GM12892 (cell line): ENCODE measurements at places on chromosomes 7 and 10.

GRCh38 chr10:77268721-77269120, 368.9 kb downstream of the KCNMA1 start:
- no peak for DNase-seq

DNA sequence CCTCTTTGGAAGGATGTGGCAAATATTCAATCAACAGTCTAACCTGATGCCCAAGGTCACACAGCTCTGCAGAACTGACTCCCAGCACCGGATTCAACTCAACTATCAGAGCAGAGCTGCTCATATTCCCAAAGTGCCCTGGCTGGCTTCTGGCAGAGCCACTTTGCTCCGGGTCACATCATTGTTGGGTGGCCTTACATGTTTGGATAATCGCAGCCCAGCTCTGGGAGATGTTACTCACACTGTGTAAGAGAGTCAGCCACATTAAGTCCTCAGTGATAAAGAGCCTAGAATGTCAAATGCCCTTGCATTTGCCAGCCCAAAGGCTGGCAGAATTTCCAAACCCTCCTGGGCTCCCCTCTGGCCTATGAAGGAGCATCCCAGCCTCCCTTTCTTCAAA, 79.8 kb upstream of the PDE1C start:
- DNase-seq = no peak

GRCh38 chr7:21412957-21413356, 14.9 kb upstream of the SP4 start:
- DNase-seq = no peak

GRCh38 chr7:92753614-92754013, 82.8 kb downstream of the CDK6 start:
- no peak for DNase-seq

DNA sequence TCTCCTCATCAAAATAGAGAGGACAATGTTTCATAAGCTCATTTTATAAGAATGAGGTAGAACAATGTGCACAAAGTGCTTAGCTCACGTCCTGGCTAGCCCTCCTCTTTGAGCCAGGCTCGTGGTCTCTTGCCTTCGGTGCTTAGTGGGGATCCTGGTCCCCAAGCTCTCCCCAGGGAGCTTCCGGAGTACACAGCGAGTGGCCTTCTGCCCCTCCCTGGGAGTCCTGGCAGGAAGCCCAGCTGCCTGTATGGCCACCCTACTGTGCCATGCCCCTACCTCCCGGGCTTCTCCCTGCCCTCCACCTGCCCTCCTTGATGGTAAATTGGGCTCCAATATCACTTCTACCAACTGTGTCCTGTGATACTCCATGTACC, 868 bp downstream of the MYO1G start:
- DNase-seq = no peak

- DNase-seq = no peak
Observed at GRCh38 chr7:103658055-103659005, 212.3 kb upstream of the SLC26A5 start.

GRCh38 chr7:102873470-102874165, 39.2 kb upstream of the LRRC17 start:
- no peak for DNase-seq

- no peak for DNase-seq
Observed at GRCh38 chr10:25982107-25982506, 48.1 kb downstream of the MYO3A start.

DNA sequence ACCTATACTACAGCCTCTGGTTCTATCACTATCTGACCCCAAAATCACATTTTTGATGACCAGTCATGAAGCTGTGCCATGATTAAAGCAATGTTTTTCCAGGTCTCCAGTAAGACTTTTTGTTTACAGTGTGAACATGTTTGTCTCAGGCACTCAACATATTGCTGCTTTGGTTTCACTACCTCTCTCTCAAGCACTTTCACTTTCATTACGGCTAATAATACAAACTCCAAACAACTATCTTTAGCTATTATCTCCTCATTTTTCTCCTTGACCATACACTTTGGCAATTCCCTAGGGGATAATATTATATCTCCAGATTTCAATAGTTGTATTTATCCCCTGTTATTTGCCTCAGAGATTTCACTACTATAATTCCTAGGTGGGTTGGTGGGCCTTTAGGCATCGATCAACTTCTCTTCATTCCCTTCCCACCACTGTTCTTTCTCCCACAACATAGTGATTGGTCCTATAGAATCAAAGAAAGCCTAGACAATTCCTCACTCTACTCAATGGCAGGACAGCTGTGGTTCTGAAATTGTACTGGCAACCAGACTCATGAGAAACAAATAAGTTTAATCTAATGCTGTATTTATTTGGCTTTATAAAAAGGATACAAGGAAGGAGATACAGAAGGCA, 261.4 kb upstream of the ZWINT start:
- no peak for DNase-seq

DNA sequence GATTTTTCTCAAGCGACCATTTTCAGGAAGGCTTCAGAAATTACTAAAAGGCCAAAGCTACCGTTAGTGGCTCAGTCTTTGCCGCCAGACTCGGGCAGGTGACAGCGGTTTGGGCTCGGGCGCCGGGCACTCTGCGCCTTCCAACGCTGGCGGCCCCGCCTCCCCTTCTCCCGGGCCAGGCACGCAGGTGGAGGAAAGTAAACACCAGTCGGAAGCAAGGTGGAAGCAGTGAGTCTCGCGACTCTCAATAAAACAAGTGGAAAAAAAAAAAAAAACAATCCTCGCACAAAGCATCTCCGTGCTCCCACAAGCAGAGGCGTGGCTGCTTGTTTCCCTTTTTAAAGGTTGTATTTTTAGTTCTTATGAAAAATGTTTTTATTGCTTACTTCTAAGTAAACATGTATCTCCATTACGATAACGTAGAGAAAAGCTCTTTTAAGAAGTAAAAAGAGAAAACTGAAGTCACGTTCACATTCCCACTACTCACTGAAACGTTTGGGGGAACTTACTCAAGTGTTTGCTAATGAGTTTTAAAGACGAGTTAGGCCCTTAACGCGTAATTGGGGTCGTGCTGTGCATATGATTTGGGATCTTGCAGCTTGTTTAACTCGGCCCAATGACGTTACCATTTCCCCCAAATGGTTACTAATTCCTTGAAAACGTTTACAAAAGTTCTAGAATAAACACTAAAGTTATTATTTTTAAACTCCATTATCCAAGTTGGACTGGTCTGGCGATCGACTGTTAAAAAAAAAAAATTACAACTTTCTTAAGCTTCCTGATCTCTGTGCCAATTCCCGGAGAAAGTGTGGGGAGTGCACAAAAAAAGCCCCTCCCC, 864 bp downstream of the CDCA7L start:
- DNase-seq = no peak

DNA sequence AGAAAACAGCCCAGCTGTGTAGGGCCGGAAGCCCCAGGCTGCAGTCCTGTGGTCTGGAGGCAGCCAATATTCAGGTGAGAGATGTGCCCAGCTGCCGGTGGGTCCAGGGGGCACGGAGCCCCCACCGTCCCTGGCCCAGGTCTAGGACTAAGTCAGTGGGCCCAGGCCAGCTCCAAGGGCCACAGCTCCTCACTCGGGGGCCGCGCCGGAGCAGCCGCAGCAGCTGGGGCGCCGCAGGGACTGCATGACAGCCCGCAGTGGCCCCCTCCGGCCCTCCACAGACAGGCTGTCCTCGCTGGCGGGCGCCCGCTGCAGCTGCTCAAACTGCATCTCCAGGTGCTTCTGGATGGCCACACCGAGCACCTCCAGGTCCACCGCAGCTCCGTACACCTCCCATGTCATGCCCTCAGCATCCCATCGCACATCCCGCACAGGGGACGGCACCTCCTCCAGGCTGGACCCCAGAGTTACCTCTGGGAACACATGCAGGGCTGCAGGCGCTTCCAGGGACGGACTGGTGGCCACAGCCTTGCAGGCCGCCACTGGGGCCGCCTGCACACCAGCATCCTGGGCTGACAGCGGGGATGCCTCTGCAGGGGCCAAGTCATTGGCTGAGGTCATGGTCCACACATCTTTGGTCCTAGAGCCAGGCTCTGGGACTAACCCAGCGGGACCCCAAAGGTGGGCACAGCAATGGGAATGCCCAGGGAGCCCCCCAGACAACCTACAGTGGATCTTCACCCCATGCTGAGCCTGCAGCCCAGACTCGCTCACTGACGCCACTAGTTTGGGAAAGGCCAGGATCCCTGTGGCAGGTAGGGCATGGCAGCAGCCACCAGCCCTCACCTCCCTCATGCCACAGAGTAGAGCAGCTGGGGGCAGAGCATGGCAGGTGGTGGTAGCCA, 7.0 kb downstream of the GPRIN2 start:
- DNase-seq = no peak

- DNase-seq = no peak
Observed at GRCh38 chr10:16909961-16910792, 93.0 kb upstream of the RSU1 start.

DNA sequence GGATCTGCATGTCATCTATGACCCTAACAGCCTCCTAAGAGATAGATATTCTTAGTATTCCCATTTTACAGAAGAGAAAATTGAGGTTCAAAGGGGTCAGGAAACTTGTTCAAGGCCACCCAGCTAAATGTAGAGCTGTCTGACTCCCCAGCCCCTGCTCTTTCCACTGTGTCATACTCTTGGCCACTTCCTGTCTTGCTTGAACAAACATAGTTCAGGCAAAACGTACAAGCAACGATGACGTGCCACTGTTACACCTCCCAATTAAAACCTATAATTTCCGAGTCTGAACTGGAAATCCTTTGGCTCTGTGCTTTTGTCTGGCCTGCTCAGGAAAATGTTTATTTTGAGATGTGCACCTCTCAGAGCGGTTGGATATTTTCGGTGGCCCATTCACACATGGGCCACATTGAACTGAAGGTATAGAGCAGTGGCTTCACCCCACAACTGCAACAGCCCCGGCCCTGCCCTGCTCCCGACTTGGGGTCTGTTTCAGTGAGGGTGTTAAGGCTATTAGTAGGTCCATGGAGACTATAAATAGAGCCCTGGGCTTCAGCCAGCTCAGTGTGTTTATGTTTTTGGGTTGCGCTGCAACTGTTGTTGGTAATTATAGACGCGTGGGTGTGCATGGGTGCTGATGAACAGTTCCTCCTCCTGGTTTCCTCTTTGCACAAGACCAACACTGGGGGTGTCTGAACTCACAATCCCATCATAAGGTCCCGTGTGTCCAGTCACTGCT, 172.3 kb upstream of the ADO start:
- no peak for DNase-seq

- no peak for DNase-seq
Observed at GRCh38 chr10:91036807-91037411, 116.0 kb upstream of the ANKRD1 start.

GRCh38 chr10:62899311-62899710, 83.1 kb upstream of the EGR2 start:
- no peak for DNase-seq

DNA sequence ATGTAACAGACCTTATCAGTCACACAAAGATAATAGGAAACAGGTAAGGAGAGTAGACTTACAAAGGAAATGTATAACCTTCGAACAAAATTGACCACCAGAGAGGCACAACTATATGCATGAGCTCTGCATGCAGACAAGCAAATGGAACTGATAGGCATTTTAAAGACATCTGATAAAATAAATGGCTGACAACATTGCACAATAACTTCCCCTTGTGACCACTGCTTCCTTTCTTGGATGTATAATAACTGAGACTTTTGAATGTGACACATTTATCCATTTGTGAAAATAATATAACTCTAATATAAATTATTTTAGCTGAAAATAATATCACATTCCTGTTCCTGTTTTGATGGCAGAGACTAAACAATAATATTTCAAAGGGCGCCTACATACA, 654.2 kb upstream of the STEAP1 start:
- DNase-seq = no peak

DNA sequence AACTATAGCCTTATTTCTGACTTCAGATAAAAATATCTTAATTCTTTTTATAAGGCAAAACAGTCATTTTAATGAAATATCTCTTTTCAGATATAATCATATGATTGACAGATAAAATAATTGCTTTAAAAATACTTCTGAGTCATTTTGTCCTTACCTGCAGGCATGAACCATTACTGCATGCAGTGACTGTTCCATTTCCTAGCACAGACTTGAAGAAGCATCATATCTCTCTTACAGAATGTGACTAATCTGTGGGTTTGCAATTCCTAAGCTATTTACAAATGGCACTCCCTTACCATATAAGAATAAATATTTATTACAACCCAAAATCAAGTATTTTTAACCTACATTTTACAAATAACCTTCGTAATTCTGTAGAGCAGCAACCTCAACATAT, 120.7 kb downstream of the SRPK2 start:
- no peak for DNase-seq

DNA sequence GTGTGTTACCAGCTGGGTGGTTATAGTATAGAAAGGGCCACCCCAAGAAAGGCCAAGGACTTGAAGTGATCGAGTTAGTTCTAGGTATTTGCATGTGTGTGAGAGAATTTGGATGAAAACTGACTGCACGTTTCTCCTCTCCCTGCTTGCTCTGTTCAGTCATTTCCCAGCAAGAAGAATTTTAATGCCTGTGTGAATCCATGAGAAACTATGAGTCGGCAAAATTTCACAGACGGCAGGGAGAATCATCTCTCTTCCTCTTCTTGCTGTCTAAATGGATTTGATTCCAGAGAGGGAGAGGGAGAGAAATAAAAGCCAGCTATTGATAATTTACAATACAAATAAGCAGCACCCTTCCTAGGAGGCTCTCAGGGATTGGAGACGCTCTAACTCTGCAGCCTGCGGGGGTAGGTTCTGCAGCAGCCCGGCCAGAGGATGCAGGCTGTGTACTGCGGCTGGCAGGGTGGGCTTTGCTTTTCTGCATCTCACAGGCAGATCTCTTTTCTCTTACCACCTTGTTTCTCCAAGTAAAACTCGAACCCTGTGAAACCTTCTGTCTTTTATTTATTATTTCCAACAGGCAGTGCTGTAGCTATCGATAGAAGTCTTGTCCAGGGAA, 183.6 kb downstream of the TCF7L2 start:
- DNase-seq = no peak

DNA sequence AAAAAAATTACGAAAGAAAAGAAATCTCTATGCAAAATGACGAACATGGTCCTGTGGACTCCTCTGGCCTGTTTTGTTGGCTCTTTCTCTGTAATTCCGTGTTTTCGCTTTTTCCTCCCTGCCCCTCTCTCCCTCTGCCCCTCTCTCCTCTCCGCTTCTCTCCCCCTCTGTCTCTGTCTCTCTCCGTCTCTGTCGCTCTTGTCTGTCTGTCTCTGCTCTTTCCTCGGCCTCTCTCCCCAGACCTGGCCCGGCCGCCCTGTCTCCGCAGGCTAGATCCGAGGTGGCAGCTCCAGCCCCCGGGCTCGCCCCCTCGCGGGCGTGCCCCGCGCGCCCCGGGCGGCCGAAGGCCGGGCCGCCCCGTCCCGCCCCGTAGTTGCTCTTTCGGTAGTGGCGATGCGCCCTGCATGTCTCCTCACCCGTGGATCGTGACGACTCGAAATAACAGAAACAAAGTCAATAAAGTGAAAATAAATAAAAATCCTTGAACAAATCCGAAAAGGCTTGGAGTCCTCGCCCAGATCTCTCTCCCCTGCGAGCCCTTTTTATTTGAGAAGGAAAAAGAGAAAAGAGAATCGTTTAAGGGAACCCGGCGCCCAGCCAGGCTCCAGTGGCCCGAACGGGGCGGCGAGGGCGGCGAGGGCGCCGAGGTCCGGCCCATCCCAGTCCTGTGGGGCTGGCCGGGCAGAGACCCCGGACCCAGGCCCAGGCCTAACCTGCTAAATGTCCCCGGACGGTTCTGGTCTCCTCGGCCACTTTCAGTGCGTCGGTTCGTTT, 83.5 kb upstream of the SLF2 start:
- DNase-seq = no peak
